ENCODE measurements at places on chromosomes 3 and 15. TPM values are rescaled to one million over a fixed set of nuclear protein-coding genes. Genes with fewer than 3 reads are reported as not detected.
A peak's percentile ranks its signal among the peaks of the same experiment; 100 is the strongest.

GRCh38 chr15:74194572-74195559 lies 7.7 kb downstream of the STRA6 start:
- no peak overlapping the region for H3K4me3 ChIP-seq
- no peak for DNase-seq
- H3K36me3 ChIP-seq = no peaks in the 10 kb centered on the region
- no peaks in the 10 kb centered on the region for H3K27me3 ChIP-seq
- H3K4me1 ChIP-seq = no peaks in the 10 kb centered on the region

SPCS1 gene
- total RNA-seq = 116 TPM

DNA sequence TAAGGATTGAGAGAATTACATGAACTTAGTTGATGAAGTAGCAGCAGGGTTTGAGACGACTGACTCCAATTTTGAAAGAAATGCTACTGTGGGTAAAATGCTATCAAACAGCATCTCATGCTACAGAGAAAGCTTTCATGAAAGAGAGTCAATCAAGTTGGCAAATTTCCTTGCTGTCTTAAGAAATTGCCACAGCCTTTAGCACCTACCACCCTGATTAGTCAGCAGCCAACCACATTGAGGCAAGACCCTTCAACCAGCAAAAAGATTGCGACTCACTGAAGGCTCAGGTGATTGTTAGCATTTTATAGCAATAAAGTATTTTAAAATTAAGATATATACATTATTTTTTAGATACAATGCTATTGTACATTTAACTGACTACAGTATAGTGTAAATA lies 80.9 kb downstream of the RAP2B start:
- no peak overlapping the region for H3K4me3 ChIP-seq
- no peaks in the 10 kb centered on the region for H3K27me3 ChIP-seq
- DNase-seq = peak; percentile 3
- H3K4me1 ChIP-seq = peaks cover 11% of the 10 kb centered on the region
- H3K27ac ChIP-seq = no peak overlapping the region

ZKSCAN7 gene
- total RNA-seq = 4.0 TPM

DNA sequence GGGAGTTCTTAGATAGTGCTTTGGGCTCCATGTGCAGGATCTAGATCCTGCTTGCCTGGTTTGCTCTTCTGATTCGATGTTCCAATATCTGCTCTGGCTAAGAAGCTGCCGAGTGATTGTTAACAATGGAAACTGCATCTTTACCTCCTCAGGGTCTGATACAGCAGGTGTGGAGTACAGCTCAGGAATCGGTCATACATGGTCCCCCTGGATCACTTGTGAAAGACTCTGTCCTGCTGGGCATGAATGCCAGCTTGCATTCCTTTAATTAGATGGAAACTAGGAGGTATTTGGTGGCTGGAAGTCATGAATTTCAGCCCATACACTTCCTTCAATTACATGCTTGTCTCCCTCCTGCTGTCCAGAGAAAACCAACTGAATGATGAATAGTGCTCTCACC lies 95.3 kb downstream of the CHRNA7 start:
- H3K4me3 ChIP-seq = no peak overlapping the region
- H3K27me3 ChIP-seq = peaks cover 1% of the 10 kb centered on the region
- DNase-seq = no peak
- H3K36me3 ChIP-seq = no peaks in the 10 kb centered on the region
- H3K4me1 ChIP-seq = no peaks in the 10 kb centered on the region
- H3K27ac ChIP-seq = no peak overlapping the region

DNA sequence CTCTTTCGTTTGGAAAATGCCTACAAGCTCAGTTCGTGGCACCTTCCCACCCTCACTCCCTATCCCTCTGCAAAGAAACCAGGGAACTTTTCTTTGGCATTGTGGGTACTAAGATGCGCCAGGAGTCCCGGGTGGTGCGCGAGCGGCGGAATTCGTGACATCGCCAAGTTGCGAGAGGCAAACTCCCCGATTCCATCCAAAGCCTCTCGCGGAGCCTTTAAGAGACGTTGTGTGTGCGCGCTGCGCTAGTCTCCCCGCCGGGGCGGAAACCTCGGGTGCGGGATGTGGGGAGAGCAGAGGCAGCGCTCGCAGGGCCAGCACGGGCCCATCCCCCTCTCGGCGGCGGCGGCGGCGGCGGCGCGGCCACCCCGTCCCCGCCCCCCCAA lies 443 bp upstream of the NR2F2 start:
- peaks cover 81% of the 10 kb centered on the region for H3K27me3 ChIP-seq
- peak overlapping the region; percentile 41 for H3K4me3 ChIP-seq
- H3K36me3 ChIP-seq = peaks cover 3% of the 10 kb centered on the region
- no peak for DNase-seq
- H3K27ac ChIP-seq = no peak overlapping the region
- peaks cover 16% of the 10 kb centered on the region for H3K4me1 ChIP-seq

- no peak overlapping the region for H3K4me3 ChIP-seq
- H3K27ac ChIP-seq = no peak overlapping the region
- DNase-seq = no peak
These were observed 36.0 kb downstream of the MCF2L2 start for GRCh38 chr3:183392186-183393034.

DNA sequence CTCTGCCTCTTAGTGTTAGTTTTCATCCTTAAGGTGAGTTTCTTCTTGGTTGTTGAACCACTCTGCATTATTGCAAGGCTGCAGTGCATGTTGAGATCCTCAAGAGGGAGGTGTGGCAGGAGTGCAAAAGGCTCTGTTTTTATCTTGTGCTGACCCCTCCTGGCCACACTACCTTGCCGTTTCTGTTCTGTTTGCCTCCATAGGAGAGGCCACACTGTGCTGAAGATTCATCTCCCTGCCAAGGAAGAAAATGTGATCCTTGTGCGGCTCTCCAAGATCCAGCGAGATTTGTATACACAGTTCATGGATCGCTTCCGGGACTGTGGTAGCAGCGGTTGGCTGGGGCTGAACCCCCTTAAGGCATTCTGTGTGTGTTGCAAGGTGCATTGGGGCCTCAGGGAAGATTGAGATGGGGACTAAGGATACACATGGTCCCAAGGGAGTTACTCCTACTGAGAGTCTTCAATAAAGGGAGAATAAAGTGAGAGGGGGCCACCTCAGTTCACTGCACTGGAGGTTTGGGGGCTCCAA lies 33.0 kb upstream of the TEX264 start:
- DNase-seq = peak; percentile 66
- no peak overlapping the region for H3K4me3 ChIP-seq
- no peaks in the 10 kb centered on the region for H3K4me1 ChIP-seq
- peaks cover 40% of the 10 kb centered on the region for H3K36me3 ChIP-seq
- H3K27me3 ChIP-seq = no peaks in the 10 kb centered on the region
- no peak overlapping the region for H3K27ac ChIP-seq

- H3K4me3 ChIP-seq = no peak overlapping the region
- H3K36me3 ChIP-seq = no peaks in the 10 kb centered on the region
- no peak overlapping the region for H3K27ac ChIP-seq
- no peak for DNase-seq
- H3K27me3 ChIP-seq = no peaks in the 10 kb centered on the region
These were observed 172.8 kb downstream of the KCNMB2 start for GRCh38 chr3:178709051-178709450.

DNA sequence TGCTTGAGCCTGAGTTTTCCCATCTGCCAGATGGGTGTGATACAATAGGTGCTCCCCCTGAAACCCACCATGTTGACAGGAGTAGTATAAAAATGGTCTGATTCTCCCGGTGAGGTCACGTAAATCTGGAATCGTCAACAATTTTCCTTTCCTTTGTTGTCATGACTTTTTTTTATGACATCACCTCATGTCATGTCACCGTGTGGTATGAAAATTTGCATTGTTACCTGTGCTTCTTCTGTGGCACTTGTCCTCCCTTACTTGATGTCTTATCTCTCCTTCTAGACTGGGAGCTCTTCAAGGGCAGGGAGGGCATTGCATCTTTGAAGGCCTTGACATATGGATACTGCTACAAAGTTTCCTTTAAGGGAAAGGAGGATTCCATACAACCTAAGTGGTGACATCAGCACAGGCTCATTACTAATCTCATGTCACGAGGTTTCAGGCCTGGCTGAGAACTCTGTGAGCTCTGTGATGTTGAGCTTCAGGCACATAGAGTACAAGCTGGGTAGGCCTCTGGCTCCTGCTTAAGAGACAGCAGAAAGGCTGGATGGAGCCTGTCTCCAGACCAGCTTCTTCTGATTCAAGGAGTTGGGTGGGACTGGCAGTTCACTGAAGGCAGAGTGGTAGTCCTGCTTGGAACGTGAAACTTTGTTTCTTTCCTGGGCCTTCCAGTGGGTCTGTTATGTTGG lies 66.3 kb downstream of the LPP start:
- DNase-seq = no peak
- no peak overlapping the region for H3K27ac ChIP-seq
- no peak overlapping the region for H3K4me3 ChIP-seq
- H3K36me3 ChIP-seq = peaks cover 3% of the 10 kb centered on the region
- H3K27me3 ChIP-seq = no peaks in the 10 kb centered on the region
- peaks cover 12% of the 10 kb centered on the region for H3K4me1 ChIP-seq

LDHAL6B gene
- total RNA-seq = not detected

DNA sequence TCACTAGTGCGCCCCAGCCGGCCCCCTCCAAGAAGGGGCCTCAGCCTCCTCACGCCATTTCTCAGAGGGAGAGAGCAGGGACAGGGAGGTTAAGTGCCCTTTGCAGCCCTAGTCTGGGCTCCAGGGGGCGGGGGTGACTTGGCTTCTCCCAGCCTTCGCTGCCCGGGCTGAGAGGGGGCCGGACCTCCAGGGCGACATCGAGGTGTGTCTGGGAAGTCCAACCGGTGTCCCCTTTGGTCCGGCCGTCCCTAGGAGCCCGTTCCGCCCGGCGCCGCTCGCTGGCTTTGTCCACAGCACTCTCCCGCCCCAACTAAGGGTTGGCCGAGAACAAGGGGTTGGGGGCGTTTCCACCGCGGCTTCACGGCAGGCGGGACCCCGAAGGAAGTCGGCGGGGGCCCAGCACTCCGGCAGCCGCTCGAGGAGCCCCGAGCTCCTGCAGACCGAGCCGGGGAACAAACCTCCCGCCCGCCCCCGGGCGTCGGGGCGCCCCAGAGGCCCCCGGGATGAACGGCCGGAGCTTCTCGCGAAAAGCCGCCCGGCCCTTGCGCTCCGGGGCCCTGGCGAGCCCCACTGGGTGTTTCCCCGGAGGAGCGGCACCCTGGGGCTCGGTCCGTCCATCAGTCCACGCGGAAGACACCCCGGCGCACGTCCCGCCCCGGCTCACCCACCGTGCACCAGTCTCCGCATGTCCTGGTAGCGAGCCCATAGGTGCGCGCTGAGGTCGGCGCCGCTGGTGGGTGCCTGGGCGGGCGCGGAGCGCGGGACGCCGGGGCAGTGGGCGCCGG lies 627 bp downstream of the NT5DC2 start:
- peaks cover 24% of the 10 kb centered on the region for H3K4me1 ChIP-seq
- H3K4me3 ChIP-seq = peak overlapping the region; percentile 84
- H3K27me3 ChIP-seq = no peaks in the 10 kb centered on the region

PCOLCE2 gene
- 1.1 TPM for total RNA-seq

DNA sequence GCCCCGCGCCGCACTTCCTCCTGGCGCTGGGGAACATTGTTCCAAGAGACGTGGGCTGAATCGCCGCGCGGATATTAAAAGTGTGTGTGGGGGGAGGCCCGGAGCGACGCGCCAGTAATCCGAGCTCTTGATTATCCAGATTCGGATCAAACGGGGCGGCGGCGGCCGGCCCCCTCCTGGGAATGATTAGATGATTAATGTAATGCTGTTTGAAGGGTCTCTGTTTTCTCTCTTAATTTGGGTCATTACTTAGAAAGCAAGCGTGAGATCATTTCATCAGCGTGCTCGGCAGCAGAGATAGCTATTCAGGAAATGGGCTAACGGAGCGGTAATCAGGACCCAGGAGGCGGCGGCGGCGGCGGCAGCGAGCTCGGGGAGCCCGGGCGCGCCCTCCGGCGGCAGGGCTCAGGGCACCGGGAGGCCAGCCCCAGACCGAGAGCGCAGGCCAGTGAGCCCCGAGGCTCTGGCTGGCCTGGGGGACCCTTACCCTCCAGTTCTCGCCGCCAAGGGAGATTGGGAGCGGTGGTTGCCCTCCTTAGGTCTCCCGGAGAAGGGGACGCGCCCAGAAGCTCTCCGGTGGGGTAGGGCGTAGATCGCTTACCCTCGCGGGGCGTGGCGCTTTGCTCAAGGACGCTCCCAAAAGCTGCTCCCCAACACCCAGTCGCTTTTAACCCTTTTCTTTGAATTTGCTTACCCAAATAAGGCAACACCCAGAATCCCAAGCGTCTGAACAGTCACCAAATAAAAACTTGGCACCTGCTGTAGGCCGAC lies 4.5 kb downstream of the FEZF2 start:
- H3K4me3 ChIP-seq = no peak overlapping the region
- peaks cover 74% of the 10 kb centered on the region for H3K27me3 ChIP-seq
- peaks cover 3% of the 10 kb centered on the region for H3K36me3 ChIP-seq
- peaks cover 2% of the 10 kb centered on the region for H3K4me1 ChIP-seq
- DNase-seq = no peak

SLC9C1 gene
- total RNA-seq = not detected

CCR1 gene
- 0.67 TPM for total RNA-seq

DNA sequence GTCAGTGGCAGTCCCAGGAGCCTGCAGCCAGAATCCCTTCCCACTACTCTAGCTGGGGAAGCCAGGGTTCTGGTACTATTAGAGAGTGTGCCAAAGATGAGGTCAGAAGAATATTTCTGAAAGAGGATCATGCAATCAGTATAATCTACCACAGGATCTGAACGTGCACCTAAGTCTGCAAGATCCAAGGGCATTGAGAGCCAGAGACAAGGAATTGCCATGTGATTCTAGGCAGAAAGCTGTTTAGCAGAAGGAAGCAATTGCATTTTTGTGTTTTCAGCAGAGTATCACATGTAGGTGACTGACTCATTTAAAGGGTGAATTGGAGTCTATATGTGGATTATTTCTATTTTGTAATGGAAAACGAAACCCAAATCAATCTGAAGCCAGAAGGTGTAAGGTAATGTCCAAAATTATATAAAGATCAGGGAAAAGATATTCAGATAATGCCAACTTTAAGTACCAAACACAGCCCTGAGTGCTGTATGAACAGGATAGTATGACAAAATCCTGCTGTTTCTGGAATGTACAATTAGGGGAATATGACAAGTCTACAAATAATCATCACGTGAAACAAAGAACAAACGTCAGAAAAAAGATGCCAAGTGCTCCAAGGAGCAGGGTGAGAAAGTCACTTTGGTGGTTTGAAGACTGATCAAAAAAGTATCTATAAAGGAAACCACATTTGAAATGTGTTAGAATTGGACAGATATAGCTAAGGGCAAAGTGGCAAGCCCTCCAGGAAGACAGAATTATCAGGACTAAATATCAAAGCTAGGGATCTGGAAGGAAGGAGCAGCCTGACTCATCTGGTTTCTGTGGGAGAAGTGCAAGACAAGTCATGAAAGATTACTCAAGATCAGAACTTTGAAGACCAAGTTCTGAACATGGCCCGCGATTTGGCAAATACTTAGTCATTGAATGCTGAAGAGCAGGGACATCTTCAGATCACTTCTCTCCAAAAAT lies 1036.6 kb downstream of the NTRK3 start:
- H3K4me3 ChIP-seq = no peak overlapping the region
- H3K27ac ChIP-seq = no peak overlapping the region
- no peaks in the 10 kb centered on the region for H3K36me3 ChIP-seq
- peaks cover 3% of the 10 kb centered on the region for H3K27me3 ChIP-seq
- no peak for DNase-seq
- H3K4me1 ChIP-seq = no peaks in the 10 kb centered on the region

GRCh38 chr3:193833592-193833991 lies 240.6 kb downstream of the OPA1 start:
- no peaks in the 10 kb centered on the region for H3K4me1 ChIP-seq
- DNase-seq = no peak
- no peak overlapping the region for H3K27ac ChIP-seq
- peaks cover 3% of the 10 kb centered on the region for H3K27me3 ChIP-seq
- no peak overlapping the region for H3K4me3 ChIP-seq

- DNase-seq = no peak
- H3K4me1 ChIP-seq = peaks cover 14% of the 10 kb centered on the region
- H3K36me3 ChIP-seq = no peaks in the 10 kb centered on the region
- H3K27me3 ChIP-seq = peaks cover 21% of the 10 kb centered on the region
- H3K4me3 ChIP-seq = no peak overlapping the region
These were observed 28.5 kb downstream of the SHC4 start for GRCh38 chr15:48935236-48935635.

LEO1 gene
- total RNA-seq = 31.1 TPM

Measured in activated CD8-positive, alpha-beta T cell treated with anti-CD3 and anti-CD28 coated beads for 36 hours (primary cell).